ENCODE measurements at places on chromosomes 13 and 19.
A peak's percentile ranks its signal among the peaks of the same experiment; 100 is the strongest.

- no peak for DNase-seq
Measured at GRCh38 chr13:107650081-107650701, 565.1 kb downstream of the LIG4 start.

DNA sequence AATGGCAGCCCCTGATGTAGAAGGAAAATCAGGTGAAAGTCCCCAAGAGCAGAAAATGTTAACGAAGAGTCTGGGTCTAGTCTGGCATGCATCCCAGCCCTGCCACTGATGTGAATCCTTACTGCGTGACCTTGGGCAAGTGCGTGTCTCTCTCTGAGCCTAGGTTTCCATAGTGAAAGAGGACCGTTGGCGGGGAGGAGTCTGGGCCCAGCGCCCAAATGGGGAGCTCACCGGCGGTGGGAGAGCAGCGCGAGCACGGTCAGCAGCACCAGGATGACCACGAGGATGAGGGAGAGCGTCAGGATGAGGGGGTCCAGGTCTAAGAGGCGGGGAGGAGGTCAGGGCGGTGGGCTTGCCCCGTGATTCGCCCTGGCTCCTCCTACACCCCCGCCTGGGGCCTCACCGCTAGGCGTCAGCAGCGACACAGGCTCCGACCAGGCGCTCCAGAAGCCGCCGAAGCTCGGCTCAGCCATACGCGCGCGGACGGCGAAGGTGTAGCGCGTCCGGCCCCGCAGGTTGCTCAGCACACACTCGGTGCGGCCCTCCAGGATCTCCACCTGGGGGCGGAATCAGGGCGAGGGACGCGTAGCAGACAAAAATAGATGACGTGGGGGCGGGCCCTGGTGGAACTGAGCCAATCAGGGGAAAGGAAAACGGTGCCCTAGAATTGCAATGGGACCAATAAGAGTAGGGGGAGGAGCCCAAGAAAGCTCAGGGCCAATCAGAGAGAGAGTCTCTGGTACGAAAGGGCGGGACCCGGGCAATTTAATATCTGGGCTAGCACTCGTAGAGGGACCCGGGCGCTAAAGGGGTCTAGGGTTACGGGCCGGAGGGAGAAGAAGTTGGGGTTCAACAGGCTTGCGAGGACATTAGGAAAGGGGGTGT lies 3.2 kb downstream of the EPOR start:
- peak; percentile 98 for DNase-seq

GRCh38 chr13:86052141-86052540 lies 252.9 kb upstream of the SLITRK6 start:
- no peak for DNase-seq

DNA sequence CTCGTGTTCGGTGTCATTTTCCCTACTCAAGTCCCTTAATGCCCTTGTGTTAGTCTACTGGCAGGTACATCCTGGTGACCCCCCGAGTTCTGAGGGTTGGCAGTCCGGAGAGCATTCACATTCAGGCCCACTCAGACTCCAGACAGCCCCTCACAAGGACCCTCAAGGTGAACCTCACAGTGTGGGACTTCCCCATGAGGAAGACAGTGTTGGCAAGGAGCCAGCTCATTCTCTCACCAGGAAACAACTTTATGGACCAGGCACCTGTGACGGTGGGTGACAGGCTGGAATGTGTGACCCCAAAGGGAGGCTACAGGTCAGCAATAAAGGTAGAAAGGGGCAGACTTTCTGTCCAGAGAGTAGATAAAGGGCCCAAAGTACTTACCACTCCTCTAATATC lies 24.5 kb downstream of the RDH8 start:
- no peak for DNase-seq

GRCh38 chr19:5293612-5294378 lies 46.8 kb downstream of the PTPRS start:
- no peak for DNase-seq

- peak; percentile 34 for DNase-seq
Measured at GRCh38 chr13:111184458-111185401, 69.6 kb downstream of the ARHGEF7 start.

DNA sequence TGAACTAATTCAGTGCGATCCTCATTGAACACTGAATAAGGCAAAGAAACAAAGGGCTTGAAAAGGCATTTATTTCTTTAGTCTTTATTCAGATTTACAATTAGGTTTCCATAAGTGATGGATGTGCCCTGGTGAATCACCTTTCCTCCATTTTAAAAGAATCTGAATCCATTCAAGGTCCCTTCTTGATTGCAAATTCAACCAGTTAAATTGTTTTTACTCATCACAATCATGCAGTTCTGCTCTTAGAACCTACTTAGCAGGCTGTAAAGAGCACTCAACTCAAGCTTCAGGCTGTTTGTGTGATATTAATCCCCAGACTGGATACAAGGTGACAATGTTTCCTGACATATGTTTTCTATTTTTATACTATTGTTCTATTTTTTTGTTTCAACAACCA lies 321.0 kb downstream of the TBC1D4 start:
- DNase-seq: no peak

GRCh38 chr19:6219586-6220290 lies 60.0 kb downstream of the MLLT1 start:
- no peak for DNase-seq

DNA sequence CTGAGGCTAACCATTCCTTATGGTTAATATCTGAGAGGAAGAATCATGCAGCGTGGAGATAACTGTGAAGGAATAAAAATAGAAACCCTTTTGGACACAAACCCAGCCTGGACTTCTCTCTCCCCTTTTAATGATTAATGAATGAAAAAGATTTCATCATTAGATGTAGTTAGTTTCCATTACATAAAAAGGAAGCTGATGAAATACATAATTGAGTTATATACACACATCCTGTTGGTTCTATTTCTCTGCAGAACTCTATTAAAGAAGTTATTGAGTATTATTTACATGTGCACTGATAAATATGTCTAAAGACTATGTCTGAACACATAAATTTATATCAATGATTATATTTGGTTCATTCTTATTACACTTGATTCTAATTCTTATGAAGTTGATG lies 465.3 kb downstream of the GPC5 start:
- DNase-seq: no peak

DNA sequence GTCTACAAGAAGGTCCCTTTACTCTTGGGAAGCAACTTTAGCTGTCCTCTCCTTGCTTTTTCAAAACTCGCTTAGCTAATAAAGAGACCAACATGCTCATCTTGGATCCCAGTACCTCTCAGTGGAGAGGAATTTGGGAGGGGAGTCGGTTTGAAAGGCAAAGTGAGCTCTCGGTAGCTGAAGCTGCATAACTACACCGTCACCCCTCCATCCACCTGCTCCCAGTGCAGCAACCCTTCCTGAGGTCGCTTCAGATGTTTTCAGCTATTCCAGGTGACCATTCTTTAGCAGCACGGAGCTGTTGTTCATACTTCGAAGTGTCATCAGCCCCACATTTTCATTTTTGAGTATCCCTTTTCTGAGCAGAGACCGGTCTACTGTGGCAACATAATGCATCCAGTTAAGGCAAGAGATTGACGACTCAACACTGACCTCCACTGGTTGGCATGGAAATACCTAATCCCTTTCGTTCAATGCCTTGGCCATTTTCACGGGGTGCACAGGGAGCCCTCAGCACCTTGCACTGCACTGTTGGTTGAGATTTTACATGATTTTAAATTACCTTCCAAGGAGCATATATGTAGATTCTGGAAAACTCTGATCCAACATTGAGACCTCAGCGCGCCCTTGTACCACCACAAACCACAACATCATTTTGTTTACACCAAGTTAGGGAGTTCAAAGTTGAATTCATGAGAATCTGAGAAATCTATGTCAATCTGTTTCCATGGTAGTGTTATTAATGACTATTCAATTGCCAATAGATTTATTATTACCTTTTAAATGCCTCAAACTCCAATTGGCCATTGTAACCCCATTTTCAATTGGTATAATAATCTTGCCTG lies 42.2 kb downstream of the DLEU7 start:
- no peak for DNase-seq

DNA sequence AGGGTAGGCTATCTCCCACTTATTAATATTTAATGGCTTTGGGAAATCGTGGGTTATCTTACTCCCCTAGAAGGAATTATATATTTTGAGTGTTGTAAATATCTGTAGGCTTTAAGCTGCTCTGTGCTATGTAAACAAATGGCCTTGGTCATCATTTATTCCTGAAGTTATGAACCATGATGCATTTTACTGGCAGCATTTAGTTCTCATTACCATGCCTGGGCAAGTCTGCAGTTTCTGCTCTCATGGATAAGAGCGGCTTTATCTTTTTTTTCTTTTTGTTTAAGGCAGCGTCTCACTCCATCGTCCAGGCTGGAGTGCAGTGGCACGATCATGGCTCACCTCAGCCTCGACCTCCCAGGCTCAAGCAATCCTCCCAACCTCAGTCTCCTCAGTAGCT lies 156.1 kb downstream of the IRS2 start:
- DNase-seq: no peak

GRCh38 chr13:103961784-103962183 lies 895.6 kb upstream of the SLC10A2 start:
- DNase-seq: no peak

GRCh38 chr13:110047496-110047895 lies 259.5 kb downstream of the COL4A1 start:
- peak; percentile 99 for DNase-seq

DNA sequence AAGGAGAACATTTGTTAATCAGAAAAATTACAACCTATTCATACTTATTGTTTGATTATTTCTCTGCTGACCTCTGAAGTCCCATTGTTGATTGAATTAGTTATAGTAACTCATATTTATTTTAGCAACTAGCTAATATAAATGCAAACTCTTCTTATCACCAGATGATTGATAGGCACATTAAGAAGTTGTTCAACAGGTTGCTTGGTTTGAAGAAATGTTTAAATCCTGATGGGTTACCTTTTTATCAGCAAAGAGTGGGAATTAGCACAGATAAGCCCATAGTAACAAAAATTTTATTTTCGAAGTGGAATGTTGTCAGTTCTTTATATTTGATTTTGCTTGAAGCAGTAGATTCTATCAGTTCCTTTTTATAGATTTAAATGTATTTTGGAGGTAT lies 44.4 kb downstream of the KLF5 start:
- DNase-seq: no peak

GRCh38 chr19:33693678-33694077 lies 71.9 kb downstream of the CHST8 start:
- DNase-seq: no peak

DNA sequence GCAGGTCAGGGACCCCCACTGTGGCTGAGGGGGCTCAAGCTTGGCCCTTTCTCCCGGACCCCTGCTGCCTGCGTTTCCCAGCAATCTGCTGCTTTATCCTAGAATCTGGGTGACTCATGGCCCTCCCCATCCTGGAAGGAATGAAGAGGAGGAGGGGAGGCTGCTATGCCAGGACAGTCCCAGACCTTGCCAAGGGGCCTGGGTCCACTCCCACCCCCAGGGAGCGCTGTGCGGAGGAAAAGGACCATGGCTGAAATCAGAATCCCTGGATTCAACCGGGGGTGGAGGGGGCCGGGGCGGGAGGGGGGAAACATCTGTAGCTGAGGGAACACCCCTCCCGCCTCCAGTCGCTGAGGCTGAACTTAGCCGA lies 20.5 kb downstream of the ZNF114 start:
- DNase-seq: no peak

DNA sequence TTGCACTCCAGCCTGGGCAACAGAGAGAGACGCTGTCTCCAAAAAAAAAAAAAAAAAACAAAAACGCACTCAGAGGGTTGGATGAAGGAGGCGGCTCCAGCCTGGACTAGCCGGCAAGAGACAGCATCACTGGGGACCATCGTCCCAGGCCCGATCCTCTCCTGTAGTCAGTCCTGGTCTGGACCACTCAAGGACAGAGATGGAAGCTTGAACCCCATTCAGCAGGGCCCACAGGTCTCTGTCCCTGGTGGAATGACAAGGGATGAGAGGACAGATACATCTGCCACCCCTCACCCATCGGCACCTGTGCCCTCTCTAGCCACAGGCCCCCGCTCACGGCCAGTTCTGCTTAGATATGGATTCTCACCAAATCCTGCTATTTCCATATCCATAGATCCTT lies 14.0 kb downstream of the ADGRE5 start:
- DNase-seq: no peak

GRCh38 chr13:85266331-85266730 lies 532.9 kb downstream of the SLITRK6 start:
- no peak for DNase-seq

Data from NCI-H2029 treated with DMSO at 0.1 percent for 48 hours (cell line).